ENCODE measurements at places on chromosomes 6 and 20.

GRCh38 chr20:46089417-46090388, at the start of gene NCOA5:
NCOA5 (minus strand) TSS chr20:46089962; CDS start chr20:46079424, 10,538 bp downstream.
- peak; percentile 82 for DNase-seq

- no peak for DNase-seq
Measured at GRCh38 chr6:47701363-47701762, 3.0 kb downstream of the ADGRF4 start.

GRCh38 chr6:79377888-79378348, 143.4 kb upstream of the HMGN3 start:
- DNase-seq = no peak

DNA sequence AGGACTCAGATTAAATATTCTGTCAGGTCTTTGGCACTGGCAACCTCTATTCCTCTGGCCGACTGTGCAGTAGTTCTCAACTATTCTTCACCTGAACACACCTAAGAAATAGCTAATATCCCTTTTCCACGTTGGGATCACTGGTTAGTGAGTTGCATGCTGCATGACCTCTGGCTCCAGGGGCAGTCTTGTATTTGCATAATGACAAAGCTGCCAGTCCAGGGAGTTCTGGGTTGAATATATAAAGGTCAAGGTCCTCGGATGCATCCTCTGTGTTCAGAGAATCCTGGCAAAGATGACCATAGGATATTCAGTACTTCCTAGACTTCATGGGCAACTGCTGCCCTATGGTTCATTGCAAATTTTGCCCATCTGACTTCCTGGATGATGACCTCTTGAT, 131.2 kb downstream of the DNAH8 start:
- DNase-seq = no peak

- no peak for DNase-seq
Measured at GRCh38 chr6:170347091-170347490, 40.5 kb downstream of the FAM120B start.

DNA sequence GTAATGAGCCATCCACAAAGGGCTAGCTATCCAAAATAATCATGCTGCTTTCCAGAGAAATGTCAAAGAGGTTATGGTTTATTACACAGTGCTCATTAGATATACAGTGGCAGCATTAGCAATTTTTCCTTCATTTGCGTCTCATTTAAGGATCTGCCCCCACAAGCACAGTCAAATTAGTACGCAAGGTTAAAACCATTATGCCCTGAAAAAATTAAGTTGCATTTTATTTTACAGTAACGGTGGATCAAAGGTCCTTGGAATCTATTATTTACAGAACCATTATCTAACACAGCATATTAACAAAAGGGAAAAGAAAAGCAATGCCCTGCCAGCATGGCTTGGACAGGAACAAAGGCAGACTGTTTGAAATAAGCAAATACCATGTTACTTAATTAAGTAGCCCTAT, 144.8 kb downstream of the PDSS2 start:
- no peak for DNase-seq

DNA sequence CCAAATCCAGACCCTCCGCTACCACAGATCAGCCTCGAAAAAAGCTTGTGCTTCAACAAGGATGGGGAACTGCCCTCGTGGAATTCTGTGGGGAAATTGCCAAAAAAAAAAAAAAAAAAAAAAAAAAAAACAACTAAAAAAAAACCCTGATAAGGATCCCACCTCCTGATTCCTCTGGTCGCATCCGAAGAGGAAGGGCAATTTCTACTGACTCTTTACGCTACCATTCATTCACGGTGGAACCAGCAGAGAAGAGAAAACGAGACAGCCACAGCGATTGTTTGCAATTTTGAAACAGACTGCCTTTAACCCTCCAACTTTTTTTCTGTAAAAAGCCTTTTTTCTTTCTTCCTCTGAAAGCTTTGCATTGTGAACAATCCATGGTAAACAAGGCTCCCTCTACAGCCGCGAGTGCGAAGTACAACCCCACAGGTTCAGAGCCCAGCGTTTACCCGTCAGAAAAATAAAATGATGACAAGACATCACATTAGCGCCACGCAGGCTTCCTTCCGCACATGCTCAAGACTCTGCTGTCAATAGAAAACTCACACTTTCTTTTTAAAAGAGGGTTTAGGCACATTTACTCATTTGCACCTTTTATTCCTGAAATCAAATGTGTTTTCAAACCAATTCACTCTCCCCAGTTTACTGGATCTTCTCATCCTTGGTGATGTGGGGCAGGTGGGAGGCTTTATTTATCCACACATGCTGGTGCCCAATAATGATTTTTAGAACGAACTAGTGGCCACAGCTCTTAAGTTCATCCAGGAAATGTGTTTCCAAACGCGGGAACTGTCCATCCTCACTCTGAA, 100.0 kb downstream of the NOL4L start:
- DNase-seq = peak; percentile 56

- no peak for DNase-seq
Measured at GRCh38 chr6:136030131-136030530, 178.6 kb downstream of the PDE7B start.
